ENCODE measurements at places on chromosomes 3 and 15.

DNA sequence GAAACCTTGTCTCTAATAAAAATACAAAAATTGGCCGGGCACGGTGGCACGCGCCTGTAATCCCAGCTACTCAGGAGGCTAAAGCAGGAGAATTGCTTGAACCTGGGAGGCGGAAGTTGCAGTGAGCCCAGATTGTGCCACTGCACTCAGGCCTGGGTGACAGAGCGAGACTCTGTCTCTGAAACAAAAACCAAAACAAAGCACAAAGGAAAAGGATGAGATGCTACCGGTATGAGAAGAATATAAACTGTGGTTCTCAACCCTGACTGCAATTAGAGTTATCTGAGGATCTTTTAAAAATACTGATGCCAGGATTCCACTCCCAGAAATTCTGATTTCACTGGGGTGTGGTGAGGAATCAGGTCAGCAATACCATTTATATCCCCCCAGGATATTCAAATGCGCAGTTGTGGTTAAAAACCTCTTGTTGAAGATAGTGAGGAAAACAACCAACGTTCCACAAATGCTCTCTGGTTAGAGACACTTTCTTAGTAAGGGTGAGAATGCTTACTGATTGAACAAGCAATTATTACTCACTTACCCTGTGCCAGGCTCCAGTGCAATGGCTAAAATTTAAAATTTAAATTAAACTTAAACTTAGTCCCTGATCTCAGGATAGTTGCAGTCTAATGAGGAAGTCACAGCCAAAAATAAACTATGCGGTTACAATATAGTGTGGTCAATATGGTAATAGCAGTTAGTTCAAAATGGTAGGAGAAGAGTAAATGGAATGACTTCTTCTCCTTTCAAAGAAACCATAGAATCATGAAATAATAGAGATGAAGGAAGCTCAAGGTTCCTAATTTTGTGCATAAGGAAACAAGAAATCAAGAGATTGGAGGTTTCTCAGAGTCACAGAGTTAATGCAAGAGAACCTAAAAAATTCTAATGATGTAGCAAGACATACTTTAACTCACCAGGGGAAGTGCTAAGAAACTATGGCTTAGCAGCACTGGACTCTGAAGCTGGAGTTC is 109.5 kb downstream of the SSR3 start:
- no peak for DNase-seq

DNA sequence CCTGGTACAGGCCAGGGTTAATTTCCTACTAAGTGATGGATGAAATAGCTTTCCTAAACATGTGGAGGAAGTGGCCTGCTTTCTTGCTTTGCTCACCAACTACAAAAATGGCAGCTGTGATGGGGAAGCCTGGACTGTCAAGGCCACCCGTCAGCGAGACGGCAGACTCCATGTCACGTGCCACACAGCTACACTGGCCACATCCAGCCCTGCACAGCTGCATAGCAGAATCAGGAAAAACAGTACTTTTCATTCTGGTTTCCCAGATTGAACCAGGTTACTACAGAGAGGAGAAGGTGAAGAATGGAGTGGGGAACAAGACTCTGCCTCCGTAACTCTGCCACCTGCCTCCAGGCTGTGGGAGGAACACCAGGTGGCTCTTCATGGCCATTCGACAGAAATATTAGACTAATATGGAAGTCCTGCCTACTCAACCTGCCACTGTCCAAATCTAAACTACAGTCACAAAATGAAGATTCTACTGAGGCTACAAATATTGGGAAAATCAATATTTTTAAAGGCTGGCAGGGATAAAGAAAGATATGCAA is 174.3 kb downstream of the MAGI1 start:
- no peak for DNase-seq

- no peak for DNase-seq
These were observed 18.2 kb upstream of the UBP1 start for GRCh38 chr3:33458446-33458845.

- DNase-seq: no peak
These were observed 421 bp downstream of the KLHL18 start for GRCh38 chr3:47283193-47283537.

DNA sequence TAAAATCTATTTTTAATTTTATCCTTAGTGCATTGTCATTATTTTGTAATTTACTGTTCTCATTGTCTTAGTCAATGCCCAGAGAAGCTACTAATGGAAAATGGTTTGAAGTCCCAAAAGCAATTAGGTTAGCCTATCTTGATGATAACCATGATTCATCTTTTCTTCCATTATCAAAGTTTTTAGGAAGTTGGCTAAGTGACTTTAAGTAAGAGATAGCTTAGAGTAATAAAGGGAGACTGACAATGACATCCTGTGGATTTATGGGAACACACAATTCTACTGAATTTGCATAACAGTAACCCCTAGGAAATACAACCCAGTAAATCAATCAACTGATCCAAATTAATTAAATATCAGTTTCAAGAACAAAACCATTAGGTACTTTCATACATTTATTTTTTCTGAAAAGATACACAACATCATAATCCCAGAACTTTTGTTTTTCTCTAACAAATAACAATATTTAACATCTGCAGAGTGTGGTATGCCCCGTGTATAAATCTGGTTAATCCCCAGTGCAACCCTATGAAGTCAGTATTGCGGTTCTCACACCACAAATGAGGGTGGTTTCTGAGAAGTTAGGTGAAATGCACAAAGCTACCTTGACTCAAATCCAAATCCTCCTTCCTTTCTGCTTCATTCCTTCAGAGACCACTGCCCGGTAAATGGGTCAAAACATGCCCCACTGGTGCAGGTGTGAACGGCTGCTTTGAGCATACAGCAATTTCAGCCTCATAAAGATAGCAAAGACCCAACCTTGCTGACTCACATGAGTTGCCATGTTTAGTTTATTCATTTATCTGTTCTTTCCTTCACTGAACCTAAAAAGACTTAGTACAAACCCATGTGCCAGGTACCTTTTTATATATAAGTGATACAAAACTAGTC is 202.1 kb downstream of the TBL1XR1 start:
- no peak for DNase-seq

GRCh38 chr3:169694117-169694516 is 30.6 kb upstream of the MECOM start:
- no peak for DNase-seq

GRCh38 chr3:177015881-177016280 is 181.4 kb downstream of the TBL1XR1 start:
- no peak for DNase-seq

GRCh38 chr3:170585937-170586310 is at the start of gene SLC7A14:
Gene SLC7A14, minus strand, starts transcription at chr3:170586075. Its CDS starts 59,139 bp downstream, at chr3:170526936.
- no peak for DNase-seq

GRCh38 chr15:58518626-58519025 is 86.8 kb downstream of the LIPC start:
- DNase-seq: no peak

Data from stimulated activated CD4-positive, alpha-beta T cell treated with anti-CD3 and anti-CD28 coated beads, Interleukin-2, amount 100 ng/mL, for 4 hours (primary cell).